ENCODE measurements at places on chromosomes 7 and 10.

DNA sequence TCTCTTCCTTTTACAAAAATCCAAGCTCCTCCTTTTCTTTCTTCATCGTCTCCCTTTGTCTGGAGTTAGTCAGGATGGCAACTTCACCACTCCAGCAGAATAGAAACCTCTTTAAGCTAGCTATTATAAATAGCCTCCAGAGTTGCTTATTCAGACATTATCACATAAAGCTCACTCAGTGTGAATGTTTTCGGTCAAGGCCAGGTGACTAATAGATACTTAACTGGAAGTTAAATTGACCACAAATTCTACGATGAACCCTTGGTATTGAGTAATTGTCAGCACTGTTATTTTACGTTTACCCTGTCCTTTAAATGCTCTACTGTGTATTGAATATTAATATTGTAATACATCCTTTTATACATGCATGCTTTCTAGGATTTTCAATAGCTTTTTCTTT, 340.4 kb downstream of the OTUD1 start:
- no peak overlapping the region for H3K27ac ChIP-seq
- H3K4me1 ChIP-seq: no peaks in the 10 kb centered on the region
- DNase-seq: no peak
- no peaks in the 10 kb centered on the region for H3K36me3 ChIP-seq

DNA sequence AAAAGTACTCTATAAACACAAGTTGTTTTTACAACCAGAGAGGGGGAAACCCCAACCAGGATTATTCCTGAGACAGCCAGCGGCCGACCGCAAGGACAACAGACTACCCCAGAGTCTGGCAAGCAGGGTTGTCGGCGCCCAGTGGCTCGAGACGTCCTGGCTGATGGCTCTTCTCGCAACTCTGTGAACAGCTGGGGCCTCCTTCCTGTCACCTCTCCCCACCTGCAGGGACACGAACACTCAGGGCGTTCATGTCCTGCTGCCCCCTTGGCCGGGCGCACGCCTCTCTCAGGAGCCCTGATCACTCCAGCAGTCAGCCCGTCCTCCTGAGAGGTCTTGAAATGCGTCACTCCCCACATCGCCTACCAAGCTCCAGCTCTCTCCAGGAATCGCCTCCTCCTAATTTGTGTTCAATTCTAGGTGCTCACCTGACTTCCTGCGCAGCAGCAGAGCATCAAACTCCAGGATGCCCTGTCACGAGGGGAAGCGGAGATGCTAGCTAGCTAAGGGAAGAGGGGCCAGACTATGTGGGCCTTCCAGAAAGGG, 66.4 kb upstream of the TNRC18 start:
- peaks cover 15% of the 10 kb centered on the region for H3K36me3 ChIP-seq
- H3K4me3 ChIP-seq: no peak overlapping the region
- no peak for DNase-seq
- H3K4me1 ChIP-seq: peaks cover 49% of the 10 kb centered on the region

- no peak overlapping the region for H3K27ac ChIP-seq
- H3K36me3 ChIP-seq: no peaks in the 10 kb centered on the region
- H3K27me3 ChIP-seq: no peaks in the 10 kb centered on the region
- no peak overlapping the region for H3K4me3 ChIP-seq
Measured at GRCh38 chr10:14102056-14102455, 228.7 kb downstream of the FRMD4A start.

DNA sequence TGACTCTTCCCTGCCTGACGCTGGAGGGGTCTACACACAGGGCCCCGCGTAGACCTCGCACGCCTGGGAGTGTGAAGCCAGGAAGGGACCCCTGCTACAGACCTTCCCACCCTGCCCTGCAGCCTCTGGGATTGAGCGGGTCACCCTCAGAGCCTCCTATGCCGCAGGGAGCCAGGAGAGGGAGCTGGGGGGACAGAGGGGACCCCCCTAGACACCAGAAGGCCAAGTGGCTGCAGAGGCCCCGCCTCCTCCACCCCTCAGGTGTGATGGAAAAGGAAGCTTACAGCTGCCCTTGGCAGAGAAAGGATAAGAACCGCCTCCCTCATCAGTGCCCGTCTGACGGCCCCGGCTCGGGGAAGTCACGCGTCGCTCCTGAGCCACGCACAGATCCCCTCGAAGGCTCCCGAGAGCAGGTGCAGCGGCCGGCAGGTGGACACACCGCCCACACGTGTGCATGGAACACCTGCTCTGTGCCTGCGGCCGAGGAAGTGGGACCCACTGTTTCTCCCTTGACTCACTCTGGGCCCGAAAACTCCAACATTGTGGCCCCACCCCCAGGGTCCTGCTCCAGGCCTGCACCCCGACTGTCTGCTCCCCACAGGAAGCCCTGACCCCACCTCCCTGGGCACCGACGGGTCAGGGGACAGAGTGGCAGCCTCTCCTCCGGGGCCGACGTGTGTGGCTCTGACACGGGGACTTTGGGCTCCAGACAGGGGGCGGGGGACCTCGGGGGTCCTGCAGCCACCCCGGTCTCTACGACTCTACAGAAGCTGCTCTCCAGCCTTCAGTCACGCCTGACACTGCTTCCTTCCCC, 73.3 kb downstream of the MICALL2 start:
- H3K4me3 ChIP-seq: no peak overlapping the region
- H3K27me3 ChIP-seq: peaks cover 6% of the 10 kb centered on the region
- no peak for DNase-seq
- H3K27ac ChIP-seq: no peak overlapping the region

GRCh38 chr10:80538481-80539185, 931 bp downstream of the SH2D4B start:
- no peak overlapping the region for H3K4me3 ChIP-seq
- H3K27me3 ChIP-seq: no peaks in the 10 kb centered on the region
- peaks cover 11% of the 10 kb centered on the region for H3K36me3 ChIP-seq
- peak overlapping the region; percentile 34 for H3K27ac ChIP-seq
- no peak for DNase-seq
- peaks cover 41% of the 10 kb centered on the region for H3K4me1 ChIP-seq

DNA sequence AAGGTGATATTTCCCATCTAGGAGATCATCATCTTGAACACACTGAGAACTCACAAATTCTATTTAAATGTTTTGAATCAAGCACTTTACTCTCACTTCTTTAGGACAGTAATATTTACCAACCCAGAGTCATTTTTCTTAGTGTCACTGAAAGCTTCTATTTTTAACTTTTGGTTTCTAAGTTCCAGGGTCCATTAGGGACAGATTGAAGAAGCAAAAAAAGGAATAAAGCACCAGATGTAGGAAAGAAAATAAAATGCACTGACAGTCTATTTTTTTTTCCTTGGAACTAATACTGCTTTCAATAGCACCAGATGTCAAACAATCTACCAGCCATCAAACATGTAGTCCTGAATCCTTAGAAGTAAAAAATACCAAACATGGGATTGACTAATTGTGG, 526.7 kb upstream of the LRRN3 start:
- no peaks in the 10 kb centered on the region for H3K4me1 ChIP-seq
- no peak for DNase-seq
- H3K4me3 ChIP-seq: no peak overlapping the region
- H3K27me3 ChIP-seq: no peaks in the 10 kb centered on the region
- no peaks in the 10 kb centered on the region for H3K36me3 ChIP-seq

- H3K27ac ChIP-seq: no peak overlapping the region
- H3K27me3 ChIP-seq: peaks cover 6% of the 10 kb centered on the region
- H3K4me3 ChIP-seq: no peak overlapping the region
- DNase-seq: no peak
Measured at GRCh38 chr10:49502358-49502757, 36.6 kb downstream of the ERCC6 start.

GRCh38 chr10:79555354-79556309, 4.6 kb downstream of the SFTPA2 start:
- no peak for DNase-seq
- H3K4me3 ChIP-seq: no peak overlapping the region
- H3K4me1 ChIP-seq: peaks cover 8% of the 10 kb centered on the region

Data from activated CD8-positive, alpha-beta T cell treated with anti-CD3 and anti-CD28 coated beads, Interleukin-2, amount 10 ng/mL, durations not matched to agents 7 days and 5 days (primary cell).